ENCODE measurements at places on chromosomes 16 and 17.

GRCh38 chr16:30473231-30474073 lies 910 bp downstream of the ITGAL start:
- DNase-seq, result no peak

GRCh38 chr16:86888231-86889053 lies 310.1 kb downstream of the FOXL1 start:
- DNase-seq, result peak; percentile 15

DNA sequence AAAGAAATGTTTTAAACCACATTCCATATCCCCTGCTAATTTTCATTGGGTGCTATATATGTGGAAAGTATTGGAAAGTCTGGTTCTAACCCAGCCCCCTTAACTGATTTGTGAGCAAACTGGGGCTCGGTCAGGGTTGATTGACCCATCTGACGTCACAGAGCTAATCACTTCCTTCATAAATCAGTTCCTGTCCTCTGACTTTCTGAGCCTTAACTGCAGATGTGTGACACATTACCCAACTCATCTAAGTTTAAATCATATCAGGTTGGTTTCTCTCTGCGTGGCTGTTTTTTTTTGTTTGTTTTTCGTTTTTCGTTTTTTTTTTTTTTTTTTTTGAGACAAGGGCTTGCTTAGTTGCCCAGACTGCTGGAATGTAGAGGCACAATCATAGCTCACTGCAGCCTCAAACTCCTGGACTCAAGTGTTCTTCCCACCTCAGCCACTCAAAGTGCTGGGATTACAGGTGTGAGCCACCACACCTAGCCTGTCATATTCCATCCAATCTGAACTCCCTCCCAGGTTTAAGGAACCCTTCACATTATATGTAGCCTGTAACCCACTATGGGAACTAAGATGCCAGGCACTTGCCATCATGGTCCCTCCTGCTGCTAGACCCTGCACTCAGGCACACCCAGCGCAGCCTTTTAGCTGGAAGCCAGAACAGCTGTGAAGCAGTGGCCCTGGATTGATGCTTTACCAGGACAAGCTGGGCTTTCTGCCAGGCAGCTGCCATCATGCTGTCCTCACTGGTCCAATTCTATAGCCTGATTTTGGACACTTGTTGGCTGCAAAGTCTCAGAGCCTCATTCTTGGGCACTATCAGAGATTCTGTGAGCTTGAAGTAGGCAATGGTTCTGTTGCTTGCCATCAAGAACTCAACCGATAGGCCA lies 6.9 kb upstream of the BPTF start:
- no peak for DNase-seq

GRCh38 chr16:31009894-31010584 lies 399 bp downstream of the STX1B start:
- DNase-seq, result no peak

- no peak for DNase-seq
Observed at GRCh38 chr16:77910021-77910420, 112.3 kb upstream of the CLEC3A start.

GRCh38 chr16:35319536-35320192 lies 1860.3 kb downstream of the TP53TG3F start:
- no peak for DNase-seq

- DNase-seq, result peak; percentile 37
Observed at GRCh38 chr17:74677558-74678466, 34.9 kb downstream of the CD300LF start.

DNA sequence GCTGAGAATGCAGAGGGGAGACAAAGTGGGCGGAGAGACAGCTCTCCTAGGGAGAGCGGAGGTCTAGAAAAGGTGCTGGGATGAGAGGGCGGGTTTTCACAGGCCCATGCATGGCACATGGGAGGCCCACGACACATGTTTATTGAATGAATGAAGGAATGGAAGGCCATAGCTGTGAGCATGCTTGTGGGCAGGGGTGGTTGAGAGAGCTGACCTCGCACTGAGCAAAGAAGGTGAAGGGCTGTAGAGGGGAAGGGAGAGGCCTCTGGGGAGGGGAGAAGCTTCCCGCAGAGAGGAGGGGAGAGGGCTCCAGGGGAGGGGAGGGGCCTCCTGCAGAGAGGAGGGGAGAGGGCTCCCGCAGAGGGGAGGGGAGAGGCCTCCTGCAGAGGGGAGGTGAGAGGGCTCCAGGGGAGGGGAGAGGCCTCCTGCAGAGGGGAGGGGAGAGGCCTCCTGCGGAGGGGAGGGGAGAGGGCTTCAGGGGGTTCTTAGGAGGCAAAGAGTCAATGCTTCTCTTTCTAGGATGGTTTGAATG lies 27.3 kb downstream of the SDK2 start:
- no peak for DNase-seq

DNA sequence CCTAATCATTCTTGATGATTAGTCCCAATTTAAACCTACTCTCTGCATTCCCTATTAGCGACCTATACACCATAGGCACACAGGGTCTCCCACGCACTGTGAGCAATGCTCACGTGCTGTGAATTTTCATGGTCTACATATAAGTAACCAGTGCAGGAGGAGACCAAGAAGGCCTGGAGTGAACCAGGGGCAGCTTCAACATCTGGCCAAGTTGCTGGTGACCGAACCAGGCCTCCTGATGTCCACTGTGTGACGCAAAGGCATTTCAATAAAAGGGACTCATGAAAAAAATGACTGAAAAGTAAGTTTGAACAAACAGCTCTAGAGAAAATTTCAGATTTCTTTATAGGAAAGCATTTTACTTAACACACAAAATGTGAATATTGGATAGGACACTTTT lies 107.0 kb downstream of the ZFHX3 start:
- no peak for DNase-seq

- DNase-seq, result no peak
Observed at GRCh38 chr16:72856797-72857196, 191.1 kb downstream of the ZFHX3 start.

- DNase-seq, result no peak
Observed at GRCh38 chr17:52546493-52546892, 388.0 kb upstream of the CA10 start.

DNA sequence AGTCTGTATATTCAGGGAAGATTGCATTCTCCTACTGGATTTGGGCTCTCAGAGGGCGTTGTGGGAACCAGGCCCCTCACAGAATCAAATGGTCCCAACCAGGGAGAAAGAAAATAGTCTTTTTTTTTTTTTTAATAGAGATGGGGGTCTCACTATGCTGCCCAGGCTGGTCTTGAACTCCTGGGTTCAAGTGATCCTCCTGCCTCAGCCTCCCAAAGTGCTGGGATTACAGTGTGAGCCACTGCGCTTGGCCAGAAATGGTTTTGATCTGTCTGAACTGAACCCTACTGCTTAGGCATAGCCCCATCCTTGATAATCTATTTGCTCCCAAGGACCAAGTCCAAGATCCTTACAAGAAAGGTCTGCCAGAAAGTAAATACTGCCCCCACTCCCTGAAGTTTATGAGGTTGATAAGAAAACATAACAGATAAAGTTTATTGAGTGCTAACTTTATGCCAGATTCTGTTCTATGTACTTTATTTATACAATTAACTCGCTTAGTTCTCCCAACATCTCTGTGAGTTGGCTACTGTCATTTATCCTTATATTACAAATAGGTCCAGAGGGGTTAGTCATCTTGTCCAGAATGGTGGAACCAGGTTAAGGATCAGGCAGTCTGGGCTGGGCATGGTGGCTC lies 13.5 kb downstream of the G6PC1 start:
- DNase-seq, result no peak

- DNase-seq, result peak; percentile 6
Observed at GRCh38 chr17:62017912-62018311, 47.2 kb downstream of the MED13 start.

GRCh38 chr16:78364556-78364880 lies 265.1 kb downstream of the WWOX start:
- DNase-seq, result no peak

DNA sequence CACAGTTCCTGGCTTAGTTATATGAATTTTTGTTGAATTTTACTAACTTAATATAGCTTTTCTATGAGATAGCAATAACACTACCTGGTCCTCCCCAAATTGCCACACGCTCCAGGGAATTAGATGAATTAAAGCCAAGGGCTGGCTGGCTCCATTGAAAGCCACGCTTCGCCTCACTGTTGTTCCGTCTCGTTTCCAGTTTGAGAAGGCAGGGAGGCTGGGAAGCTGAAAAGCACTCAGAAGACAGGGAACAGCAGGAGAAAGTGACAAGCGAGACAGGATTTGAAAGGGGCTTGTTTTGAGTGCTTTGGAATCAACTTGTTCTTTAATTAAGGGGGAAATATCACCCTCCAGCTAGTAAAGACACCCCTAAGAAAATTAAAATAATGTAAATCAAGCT lies 425.3 kb downstream of the CA10 start:
- DNase-seq, result no peak

GRCh38 chr16:2422123-2422867 lies 7.0 kb upstream of the CCNF start:
- DNase-seq, result no peak

DNA sequence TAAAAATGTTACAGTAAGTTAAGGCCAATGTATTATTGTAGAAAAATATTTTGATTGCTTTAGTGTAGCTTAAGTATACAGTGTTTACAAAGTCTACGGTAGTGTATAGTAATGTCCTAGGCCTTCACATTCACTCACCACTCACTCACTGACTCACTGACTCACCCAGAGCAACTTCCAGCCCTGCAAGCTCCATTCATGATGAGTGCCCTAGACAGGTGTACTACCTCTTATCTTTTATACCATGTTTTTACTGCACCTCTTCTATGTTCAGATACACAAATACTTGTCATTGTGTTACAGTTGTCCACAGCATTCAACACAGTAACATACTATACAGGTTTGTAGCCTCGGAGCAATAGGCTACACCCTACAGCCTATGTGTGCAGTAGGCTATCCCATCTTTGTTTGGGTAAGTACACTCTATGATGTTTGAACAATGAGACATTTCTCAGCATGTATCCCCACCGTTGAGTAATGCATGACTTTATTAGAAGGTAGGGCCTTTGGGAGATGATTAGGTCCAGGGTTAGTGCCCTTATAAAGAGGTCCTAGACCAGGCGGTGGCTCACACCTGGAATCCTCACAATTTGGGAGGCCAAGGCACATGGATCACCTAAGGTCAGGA lies 117.8 kb downstream of the SLC39A11 start:
- no peak for DNase-seq

GRCh38 chr16:10080051-10080772 lies 102.0 kb downstream of the GRIN2A start:
- peak; percentile 38 for DNase-seq

DNA sequence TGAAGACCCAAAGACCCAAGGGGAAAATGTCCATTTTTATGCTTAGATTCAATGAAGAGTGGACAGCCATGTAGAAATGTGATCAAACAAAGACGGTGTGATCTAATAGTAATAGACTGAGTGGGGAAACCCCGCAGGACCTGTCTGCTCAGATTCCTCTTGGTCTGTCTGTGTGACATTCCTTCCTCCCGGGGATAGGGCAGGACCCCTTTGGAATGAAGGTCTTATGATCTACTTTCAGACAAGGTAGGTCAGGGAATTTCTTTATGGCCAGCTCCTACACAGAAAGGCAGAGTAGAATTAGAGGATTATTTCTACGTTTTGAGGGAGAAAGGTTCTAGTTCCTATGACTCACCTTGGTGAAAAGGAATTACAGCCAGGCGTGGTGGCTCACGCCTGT lies 267.6 kb downstream of the STX8 start:
- DNase-seq, result no peak

- DNase-seq, result no peak
Observed at GRCh38 chr17:1951920-1952319, 73.2 kb downstream of the RTN4RL1 start.

DNA sequence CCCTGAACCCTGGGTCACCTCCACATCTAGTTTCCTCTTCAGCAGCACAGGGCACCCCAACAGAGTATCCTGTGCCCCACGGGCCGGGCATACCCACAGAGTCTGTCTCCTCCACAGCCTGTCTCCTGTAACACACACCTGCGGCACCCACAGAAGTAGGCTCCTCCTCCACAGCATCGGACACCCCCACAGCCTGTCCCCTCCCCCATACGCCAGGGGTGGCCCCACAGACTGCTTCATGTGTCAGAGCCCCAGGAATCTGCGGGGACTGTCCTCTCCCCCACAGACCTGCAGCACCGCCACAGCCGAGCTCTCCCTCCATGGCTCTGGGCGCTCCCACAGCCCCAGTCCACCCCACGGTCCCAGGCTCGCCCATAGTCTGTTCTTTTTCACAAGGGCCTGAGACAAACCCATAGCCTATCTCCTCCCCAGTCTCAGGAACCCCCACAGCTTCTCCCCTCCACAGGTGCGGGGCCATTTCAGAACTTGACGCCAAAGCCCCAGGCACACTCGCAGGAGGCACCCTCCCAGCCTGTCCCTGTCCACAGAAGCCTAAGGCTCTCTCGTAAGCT lies 1.4 kb downstream of the KIAA0753 start:
- no peak for DNase-seq

DNA sequence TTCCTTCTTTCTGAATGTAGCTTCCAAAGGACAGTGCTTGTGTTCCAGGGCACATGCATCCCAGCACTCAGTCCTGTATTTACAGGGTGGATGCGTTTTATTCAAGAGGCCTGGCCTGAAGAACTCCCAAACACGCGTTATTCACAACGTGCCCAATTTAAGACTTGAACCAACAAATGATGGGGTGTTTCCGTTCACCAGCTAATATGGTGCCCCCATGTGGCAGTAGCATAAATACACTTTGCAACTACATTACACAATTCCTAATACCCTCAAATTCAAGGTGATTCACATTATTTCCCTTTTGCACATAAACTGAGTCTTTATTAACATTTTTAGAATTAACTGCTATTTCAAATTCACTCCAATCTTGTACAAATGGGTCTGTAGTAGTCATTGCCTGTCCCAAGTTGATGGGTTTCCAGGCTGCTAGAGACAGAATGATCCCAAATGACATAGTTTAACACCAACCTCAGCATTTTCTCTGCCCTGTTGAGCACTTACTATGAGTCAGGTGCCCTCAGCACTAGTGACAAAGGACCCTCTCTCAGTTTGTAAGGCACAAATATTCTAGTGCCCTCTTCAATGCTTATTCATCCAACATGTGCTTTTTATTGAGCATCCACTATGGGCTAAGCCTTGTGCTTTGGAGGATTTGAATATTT lies 26.9 kb downstream of the HSD17B2 start:
- no peak for DNase-seq

- DNase-seq, result no peak
Observed at GRCh38 chr17:17700251-17700969, 19.2 kb downstream of the RAI1 start.

GRCh38 chr16:68860978-68861892 lies 17.9 kb downstream of the TANGO6 start:
- no peak for DNase-seq

DNA sequence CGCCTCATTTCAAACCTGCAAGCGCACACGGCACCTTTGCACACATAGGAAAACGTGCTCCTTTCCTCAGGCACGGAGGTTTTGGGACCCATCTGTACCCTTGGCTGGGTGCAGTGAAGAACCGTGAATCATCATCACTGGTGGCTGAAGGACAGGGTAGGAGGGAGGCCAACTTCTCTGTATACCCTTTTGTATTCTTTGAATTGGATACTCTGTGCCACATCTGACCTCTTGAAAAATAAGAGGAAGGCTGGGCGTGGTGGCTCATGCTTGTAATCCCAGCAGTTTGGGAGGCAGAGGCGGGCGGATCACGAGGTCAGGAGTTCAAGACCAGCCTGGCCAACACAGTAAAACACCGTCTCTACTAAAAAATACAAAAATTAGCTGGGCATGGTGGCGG lies 11.7 kb downstream of the GPRC5B start:
- no peak for DNase-seq

GRCh38 chr16:24348545-24349290 lies 92.6 kb downstream of the CACNG3 start:
- DNase-seq, result no peak

GRCh38 chr17:15232517-15232915 lies 32.6 kb downstream of the PMP22 start:
- peak; percentile 8 for DNase-seq

All from cardiac fibroblast (primary cell).